CD4-positive, alpha-beta T cell treated with Interleukin-1 beta for 1 hour (primary cell): ENCODE measurements at places on chromosomes 3 and 15.

DNA sequence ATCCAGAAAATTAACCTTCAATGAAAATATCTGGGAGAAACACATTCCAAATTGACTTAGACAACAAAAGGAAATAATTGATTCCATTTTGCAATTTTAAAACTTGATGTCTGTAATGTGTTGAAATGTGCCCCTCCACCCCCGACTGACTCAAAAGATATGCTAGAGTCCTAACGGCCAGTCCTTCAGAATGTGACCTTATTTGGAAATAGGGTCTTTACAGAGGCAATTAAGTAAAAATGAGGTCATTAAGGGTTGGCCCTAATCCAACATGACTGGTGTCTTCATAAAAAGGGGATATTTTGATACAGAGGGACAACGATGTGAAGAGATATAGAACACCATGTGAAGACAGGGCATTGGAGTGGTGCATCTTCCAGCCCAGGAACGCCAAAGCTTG is 153.9 kb downstream of the PDZRN3 start:
- DNase-seq, result no peak

GRCh38 chr3:45967724-45968123 is 24.5 kb downstream of the CXCR6 start:
- DNase-seq, result no peak

DNA sequence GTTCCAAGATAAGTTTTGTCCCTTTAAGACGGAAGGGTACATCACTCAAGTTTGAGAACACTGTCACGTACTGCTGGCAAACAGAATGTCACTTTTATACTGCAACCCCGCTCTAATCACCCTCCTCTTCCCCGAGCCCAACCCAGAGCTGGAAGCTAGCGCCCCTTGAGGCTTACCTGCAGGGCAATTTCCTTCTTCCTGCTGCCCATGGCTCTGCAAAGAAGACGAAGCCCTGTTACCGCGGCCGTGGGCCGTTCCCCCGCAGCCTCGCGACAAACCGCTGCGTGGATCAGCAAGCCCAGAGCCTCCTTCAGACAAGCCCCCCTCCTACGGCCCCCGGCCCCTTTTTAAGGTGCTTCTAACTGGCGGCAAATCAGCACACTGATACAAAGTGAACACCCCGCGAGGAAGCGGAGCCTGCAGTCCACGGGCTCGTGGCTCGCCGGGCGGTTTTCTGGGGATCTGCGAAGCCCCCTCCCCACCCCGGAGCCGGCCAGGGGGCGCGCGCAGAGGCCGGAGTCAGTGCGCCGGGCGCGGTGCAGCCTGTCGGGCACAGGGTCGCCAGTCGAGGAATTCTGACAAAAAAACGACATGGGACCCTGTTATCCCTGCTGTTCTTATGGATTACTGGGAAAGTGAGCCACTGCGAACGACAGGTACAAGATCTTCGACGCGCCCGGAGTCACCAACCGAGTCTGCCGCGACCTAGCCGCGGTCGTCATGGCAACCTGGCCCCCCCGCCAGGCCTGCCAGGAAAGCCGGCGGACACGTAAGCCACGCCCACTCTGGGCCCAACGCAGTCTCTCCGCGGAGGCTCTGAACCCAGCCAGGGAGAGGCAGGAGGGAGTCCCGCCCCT is at the start of gene NME9:
Gene NME9 (minus strand): TSS at position 725 of the 857 bp plus-strand sequence. CDS start 516 bp downstream, at position 209.
- peak; percentile 94 for DNase-seq

DNA sequence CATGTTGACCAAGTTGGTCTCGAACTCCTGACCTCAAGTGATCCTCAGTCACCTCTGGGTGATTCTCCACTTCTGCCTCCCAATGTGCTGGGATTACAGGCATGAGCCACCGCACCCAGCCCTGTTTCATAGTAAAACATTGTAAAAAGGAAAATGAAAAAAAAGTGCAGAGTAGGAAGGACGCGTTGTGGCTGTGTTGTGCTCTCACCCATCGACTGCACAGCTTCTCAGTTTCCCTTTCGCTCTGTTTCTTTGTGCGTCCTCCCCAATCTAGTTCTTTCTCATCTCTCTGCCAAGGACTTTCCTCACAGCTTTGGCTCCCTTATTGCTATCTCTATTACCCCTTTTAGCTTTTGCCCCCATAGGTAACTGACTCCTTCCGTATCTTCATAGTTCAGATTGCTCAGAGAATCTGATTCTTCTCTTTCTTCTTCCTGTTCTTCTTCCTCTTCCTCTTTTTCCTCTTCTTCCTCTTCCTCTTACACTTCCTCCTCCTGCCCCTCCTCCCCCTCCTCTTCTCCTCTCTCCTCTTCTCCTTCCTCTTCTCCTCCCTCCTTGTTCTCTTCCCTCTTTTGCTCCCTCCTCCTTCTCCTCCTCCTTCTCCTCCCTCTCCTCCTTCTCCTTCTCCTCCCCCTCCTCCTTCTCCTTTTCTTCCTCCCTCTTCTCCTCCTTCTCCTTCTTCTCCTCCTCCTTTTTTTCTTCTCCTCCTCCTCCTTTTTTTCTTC is 81.1 kb upstream of the VGLL4 start:
- peak; percentile 5 for DNase-seq

- no peak for DNase-seq
Measured at GRCh38 chr15:66043264-66043663, 174.0 kb downstream of the RAB11A start.

DNA sequence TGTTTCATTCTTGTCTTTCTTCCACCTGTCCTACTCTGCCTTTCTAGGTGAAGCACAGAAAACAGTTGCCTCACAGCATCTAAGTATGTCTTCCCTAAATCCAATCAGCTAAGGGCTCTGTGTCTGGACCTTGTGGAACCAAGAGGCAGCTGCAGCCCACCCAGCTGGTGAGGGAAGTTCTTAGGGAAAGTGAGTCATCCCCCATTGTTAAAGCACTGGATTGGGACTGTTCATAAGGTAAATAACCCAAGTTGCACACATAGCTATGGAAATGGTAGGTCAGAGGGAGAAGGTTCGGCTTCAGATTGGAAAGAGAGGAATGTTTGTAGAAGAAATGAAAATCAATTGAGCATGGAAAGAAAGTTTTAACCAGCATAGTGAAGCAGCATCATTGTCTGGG is 18.0 kb upstream of the ARNT2 start:
- no peak for DNase-seq

- DNase-seq, result no peak
Measured at GRCh38 chr3:130811557-130811956, 64.9 kb upstream of the PIK3R4 start.

GRCh38 chr15:62087671-62088352 is 21.0 kb downstream of the C2CD4A start:
- DNase-seq, result no peak

DNA sequence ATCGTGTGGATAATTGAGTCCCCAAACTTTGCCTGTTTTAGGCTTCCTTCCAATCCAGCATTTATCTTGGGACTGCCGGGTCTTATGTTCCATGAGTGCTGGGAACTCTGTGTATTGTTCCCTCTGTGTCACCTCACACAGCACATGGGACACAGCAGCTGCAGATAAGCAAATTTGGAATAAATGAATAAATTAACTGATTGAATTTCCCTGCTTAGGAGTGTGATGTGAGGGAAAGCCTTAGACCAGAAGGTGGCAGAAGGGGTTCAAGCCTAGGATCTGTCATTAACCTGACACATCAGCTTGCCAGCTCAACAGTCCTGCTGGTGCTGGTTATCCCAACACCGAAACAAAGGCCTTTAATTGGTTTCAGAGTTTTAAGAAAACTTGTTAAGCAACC is 114.3 kb downstream of the OXSM start:
- no peak for DNase-seq

- DNase-seq, result no peak
Measured at GRCh38 chr3:72889310-72890165, 1.7 kb downstream of the GXYLT2 start.

DNA sequence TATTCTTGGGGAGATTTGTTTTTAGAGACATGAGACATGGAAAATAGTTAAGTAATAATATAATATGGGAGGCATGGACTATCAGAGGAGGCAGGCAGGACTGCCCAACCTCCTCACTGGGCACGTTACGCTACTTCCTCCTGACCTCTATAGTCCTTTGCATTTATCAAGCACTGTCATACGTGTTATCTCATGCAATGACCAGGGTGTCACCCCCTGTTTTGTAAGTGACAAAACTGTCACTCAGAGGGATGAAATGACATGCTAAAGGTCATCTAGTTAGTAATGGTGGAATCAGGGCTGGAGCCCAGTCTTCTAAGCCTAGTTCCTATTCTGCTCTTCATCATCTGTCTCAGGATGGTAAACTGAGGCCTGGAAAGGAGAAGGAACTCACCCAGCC is 66.7 kb downstream of the ST6GAL1 start:
- no peak for DNase-seq

DNA sequence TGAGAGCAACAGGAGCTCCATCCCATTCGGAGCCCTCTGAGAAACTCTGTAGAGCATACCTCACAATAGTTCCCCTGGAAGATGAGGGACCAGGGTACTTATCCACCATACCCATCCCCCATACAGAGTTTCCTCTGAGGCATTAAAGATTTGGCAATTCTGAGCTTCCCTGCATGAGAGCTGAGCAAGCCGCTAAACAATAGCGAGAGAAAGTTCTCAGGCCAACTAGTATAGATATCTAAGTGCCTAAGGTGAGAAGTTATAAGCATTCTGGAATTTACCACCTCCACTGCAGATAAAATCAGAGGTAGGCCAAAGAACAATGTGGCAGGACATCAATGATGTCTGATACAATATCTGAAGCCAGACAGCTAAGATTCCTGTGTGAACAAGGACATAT is 129.1 kb upstream of the MBNL1 start:
- no peak for DNase-seq

DNA sequence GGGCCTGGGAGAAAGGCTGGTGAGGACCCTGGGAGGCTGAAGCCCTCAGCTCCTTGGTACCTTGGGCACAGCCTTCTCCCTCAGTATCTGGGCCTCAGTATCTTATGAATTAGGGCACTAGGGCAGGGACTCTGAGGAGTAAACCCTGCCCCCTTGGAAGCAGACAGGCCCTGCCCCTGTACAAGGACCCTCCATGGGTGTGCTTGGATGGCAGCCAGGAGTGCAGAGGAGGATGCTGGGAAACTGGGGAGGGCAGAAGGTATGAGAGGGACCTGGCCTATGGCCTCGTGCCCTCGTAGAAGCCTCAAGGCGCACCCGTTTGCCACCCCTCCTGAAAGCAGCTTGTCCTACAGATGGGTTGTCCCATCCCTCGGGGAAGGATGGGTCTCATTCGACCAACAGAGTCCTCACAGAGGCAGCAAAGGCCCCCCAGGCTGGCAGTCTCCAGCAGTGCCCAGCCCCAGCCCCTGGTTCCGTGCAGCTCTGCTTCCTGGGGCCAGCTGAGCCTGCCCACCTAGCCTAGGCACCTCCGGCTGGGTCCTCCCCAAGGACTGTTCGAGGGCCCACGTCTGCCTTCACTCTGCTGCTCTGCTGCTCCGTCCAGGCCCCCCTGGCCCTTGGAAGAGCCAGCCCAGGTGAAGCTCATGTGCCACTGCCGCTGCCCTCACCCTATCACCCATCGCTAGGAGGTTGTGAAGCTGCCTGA is 15.3 kb upstream of the SEMA3F start:
- no peak for DNase-seq

DNA sequence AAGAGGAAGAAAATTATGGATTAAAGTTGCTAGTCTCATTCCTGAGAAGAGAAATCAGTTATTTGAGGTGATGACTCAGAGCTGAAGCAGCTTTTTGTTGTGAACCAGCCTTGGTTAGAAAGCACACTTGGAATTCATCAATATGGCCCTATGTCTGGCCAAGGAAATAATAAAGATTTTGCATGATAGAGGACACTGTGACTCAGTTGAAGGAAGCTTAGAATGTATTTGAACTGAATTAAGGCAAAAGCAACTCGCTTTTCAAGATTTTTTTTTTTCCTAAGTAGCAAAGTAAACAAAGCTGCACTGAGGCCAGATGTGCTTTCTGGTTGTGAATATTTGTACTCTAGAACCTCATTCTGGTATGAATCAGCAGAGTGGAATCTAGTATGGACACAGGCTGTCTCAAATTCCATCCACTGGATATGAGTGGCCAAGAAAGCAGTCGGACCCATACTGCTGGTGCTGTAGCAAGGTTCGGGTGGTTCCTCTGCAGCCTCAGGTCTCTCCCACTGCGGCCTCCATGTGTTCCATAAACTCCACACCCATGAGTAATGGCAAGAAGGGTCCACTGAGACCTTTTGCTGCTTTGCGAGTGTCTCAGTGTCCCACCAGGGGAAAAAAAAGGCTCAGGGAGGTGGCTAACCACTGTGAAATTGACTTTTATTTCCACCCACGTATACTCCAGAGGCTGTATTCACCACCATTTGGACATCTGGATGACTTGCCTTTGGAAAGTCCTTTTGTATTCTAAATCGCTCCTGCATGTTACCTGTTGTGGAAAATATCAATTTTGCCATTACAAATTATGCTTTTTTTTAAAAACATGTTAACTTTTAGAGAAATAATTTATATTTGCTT is 53.1 kb downstream of the TGFBR2 start:
- DNase-seq, result no peak

GRCh38 chr15:101500865-101501551 is 11.5 kb upstream of the PCSK6 start:
- no peak for DNase-seq
